ENCODE measurements at places on chromosomes 13 and 19. TPM values are rescaled to one million over a fixed set of nuclear protein-coding genes. Genes with fewer than 3 reads are reported as not detected.

- H3K4me3 ChIP-seq, result no peak overlapping the region
- no peaks in the 10 kb centered on the region for H3K4me1 ChIP-seq
- peaks cover 4% of the 10 kb centered on the region for H3K27me3 ChIP-seq
- no peaks in the 10 kb centered on the region for H3K36me3 ChIP-seq
- DNase-seq, result no peak
These were observed 42.8 kb upstream of the RFXAP start for GRCh38 chr13:36776175-36776574.

- H3K4me1 ChIP-seq, result peaks cover 16% of the 10 kb centered on the region
- H3K4me3 ChIP-seq, result no peak overlapping the region
- no peak overlapping the region for H3K27ac ChIP-seq
- H3K36me3 ChIP-seq, result peaks cover 10% of the 10 kb centered on the region
These were observed 2.6 kb downstream of the MRPL54 start for GRCh38 chr19:3765121-3765520.

DNA sequence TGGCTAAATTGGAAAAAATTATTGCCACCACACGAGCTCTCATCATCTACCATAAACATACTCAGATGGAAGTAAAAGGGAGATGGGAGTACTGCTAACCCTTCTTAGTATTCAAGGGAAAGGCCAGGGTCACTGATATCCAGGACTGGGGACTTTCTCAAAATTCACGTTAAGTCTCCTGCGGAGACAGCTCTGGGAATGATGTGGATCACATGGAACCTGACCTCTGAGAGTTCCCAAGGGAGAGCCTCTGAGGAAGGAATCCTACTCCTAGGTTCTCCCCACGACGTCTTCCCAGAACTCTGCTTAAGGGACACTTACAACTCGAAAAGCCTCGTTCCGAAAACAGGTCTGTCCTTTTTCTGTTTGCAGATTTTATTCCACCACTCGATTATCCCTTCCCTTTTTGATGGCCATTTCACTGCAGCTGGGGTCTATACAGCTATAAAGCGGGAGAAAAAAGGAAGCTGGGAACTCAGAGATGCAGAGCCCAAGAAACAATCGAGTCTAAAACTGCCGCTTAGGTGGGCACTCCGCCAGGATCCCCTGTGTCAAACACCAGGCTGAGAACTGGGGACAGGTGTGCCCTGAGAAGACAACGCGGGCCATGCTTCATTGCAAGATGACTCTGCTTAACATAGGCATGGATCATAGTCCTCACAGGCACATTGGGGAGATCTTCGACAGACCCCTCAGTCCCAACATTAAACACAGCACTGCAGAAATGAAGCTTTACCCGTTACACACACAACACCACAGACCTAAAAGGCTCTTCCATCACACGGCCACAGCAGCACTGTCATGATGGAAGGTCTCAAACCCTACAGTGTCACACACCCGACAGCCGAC lies 823 bp upstream of the ZNF567 start:
- H3K36me3 ChIP-seq, result peaks cover 60% of the 10 kb centered on the region
- H3K27ac ChIP-seq, result peak overlapping the region; percentile 88
- peaks cover 6% of the 10 kb centered on the region for H3K27me3 ChIP-seq

GRCh38 chr19:45150751-45151281 lies 10.0 kb downstream of the NKPD1 start:
- H3K27ac ChIP-seq, result no peak overlapping the region
- peaks cover 12% of the 10 kb centered on the region for H3K27me3 ChIP-seq
- no peak for DNase-seq

GRCh38 chr19:10085641-10086590 lies at the start of gene SHFL:
SHFL (plus strand) TSS chr19:10086317; CDS start chr19:10086428, 111 bp downstream.
- H3K27ac ChIP-seq, result peak within 1 kb of the TSS; percentile 65
- DNase-seq, result peak; percentile 27
- H3K4me3 ChIP-seq, result peak within 1 kb of the TSS; percentile 85
- peaks cover 4% of the 10 kb centered on the region for H3K27me3 ChIP-seq
- no peaks in the 10 kb centered on the region for H3K4me1 ChIP-seq
- H3K36me3 ChIP-seq, result peaks cover 5% of the 10 kb centered on the region

DNA sequence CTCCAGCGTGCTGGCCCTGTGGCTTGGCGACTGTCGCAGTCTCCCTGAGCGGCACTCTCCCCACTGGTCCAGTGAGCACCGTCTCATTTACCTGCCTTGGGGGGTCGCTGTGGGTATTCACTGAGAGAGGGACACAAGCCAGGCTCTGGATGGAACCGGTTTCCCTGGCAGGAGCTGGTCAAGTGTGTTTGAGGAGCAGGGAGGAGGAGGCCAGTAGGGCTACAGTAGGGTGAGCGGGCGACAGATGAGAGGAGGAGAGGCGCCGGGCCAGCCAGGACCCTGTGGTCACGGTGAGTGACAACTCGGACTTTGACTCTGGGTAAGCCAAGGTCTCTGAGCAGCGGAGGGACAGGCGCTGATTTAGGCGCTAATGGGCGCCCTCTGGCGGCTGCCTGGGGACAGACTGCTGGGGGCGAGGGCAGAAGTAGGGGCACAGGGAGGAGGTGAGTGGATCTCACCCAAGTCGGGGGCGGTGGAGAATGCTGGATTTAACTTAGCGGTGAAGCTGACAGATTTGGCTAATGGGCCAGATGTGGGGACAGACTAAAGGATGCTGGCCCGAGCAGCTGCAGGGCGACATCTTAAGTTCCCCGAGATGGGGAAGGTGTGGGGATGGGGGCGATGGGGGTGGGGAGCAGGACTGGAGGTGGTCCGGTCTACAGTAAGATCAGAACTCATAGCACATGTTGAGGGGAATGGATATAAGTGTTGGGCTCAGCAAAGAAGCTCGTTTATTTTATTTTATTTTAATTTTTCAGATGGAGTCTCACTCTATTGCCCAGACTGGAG lies 4.7 kb upstream of the PRMT1 start:
- H3K27me3 ChIP-seq, result peaks cover 5% of the 10 kb centered on the region
- H3K4me1 ChIP-seq, result peaks cover 18% of the 10 kb centered on the region
- H3K36me3 ChIP-seq, result peaks cover 4% of the 10 kb centered on the region
- H3K4me3 ChIP-seq, result no peak overlapping the region
- H3K27ac ChIP-seq, result peak overlapping the region; percentile 69

Gene WTIP
- total RNA-seq, result 30.6 TPM

Gene LRRC63
- total RNA-seq, result not detected

GRCh38 chr19:45400192-45400591 lies 4.7 kb downstream of the PPP1R13L start:
- peaks cover 39% of the 10 kb centered on the region for H3K4me1 ChIP-seq
- DNase-seq, result no peak
- no peak overlapping the region for H3K27ac ChIP-seq
- H3K27me3 ChIP-seq, result peaks cover 4% of the 10 kb centered on the region
- no peaks in the 10 kb centered on the region for H3K36me3 ChIP-seq
- H3K4me3 ChIP-seq, result no peak overlapping the region

- H3K27ac ChIP-seq, result no peak overlapping the region
- H3K4me1 ChIP-seq, result peaks cover 31% of the 10 kb centered on the region
- no peak overlapping the region for H3K4me3 ChIP-seq
- no peak for DNase-seq
These were observed 175.5 kb downstream of the COL4A1 start for GRCh38 chr13:110131424-110131823.

Gene GNG7
- total RNA-seq, result 0.05 TPM

Gene TUBA3C
- not detected for total RNA-seq

DNA sequence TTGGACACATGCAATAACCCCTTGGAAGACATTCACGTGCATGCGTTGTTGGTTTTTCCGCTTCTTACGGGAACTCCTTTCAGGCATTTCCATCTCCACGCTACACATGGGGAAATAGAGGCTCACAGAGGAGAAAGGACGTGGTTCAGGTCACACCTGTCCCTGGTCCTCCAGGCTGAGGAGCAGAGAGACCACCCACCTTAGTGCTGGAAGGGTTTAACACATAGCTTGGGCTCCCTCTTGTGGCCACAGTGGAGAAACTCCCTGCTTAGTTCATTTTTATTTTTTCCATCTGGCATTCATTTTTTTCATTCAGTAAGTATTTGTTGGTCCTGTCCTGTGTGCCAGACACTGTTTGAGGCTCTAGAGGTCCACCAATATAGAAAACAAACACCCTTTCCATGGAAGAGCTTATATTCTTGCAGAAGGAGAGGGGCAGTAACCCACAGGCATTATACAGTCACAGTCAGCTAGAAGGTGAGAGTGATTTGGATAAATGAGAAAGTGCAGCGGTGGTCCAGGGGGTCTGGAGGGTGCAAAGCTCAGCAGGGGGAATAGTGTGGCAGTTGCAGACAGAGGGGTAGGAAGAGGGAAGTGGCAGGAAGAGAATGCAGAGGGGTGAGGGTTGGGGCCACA lies 24.2 kb upstream of the TTYH1 start:
- peaks cover 18% of the 10 kb centered on the region for H3K4me1 ChIP-seq
- peaks cover 24% of the 10 kb centered on the region for H3K27me3 ChIP-seq
- H3K27ac ChIP-seq, result no peak overlapping the region
- H3K4me3 ChIP-seq, result no peak overlapping the region

Gene CBLC
- not detected for total RNA-seq

- H3K36me3 ChIP-seq, result no peaks in the 10 kb centered on the region
- no peak overlapping the region for H3K27ac ChIP-seq
- H3K27me3 ChIP-seq, result 0 out of 2 replicates have a peak, but pooled peaks cover 2% of the 10 kb centered on the region
- no peak for DNase-seq
These were observed 240.9 kb downstream of the LIG4 start for GRCh38 chr13:107974409-107974808.

Gene LHFPL6
- total RNA-seq, result 79.2 TPM

Gene GPR12
- total RNA-seq, result not detected

Gene GGN
- 2.7 TPM for total RNA-seq

Gene SIGLEC10
- total RNA-seq, result not detected

DNA sequence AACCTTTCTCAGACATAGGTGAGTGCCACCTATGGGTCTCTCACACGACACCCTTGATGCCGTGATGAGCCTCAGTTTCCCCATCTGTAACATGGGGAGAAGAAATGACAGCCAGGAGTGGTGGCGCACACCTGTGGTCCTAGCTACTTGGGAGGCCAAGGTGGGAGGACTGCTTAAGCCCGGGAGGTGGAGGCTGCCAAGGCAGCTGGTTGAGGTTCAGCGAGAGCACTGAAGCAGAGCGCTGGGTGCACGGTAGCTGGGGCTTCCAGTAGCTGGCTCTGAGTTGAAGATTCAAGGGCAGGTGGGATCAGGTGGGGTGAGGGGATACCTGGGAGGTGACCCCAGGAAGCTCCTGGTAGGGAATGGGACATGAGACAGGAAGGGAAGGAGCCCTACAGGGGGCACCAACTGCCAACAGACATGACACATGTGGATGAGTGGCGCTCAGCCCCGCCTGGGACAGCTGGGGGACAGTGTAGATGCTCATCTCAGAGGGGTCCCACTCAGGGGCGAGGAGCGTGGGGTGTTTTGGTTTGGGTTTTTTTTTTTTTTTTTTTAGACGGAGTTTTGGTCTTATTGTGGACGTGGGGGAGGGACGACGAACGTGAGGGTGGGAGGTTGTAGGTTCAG lies 6.5 kb upstream of the SSBP4 start:
- peaks cover 44% of the 10 kb centered on the region for H3K4me1 ChIP-seq
- no peak overlapping the region for H3K4me3 ChIP-seq
- DNase-seq, result no peak
- H3K36me3 ChIP-seq, result no peaks in the 10 kb centered on the region
- H3K27ac ChIP-seq, result no peak overlapping the region

DNA sequence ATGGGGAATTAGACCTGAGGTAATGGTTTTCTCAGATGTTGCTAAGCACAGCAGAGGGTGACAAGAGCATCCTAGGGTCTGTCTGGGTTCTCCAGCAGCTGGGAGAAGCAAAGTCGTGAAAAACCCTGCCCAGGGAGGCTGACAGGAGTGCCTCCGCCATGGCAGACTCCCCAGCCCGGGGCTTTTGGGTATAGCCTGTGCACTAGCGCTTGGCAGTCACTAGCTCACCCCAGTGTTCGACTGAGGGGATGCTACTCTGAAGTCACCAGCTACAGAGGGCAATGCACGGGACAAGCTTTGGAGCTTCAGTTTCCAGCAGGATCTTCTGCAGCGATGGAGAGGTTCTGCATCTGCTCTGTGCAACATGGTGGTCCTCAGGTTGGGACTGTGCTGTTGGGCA lies 87.5 kb downstream of the ING1 start:
- H3K4me3 ChIP-seq, result no peak overlapping the region
- DNase-seq, result no peak
- peaks cover 14% of the 10 kb centered on the region for H3K27me3 ChIP-seq
- peaks cover 25% of the 10 kb centered on the region for H3K4me1 ChIP-seq
- H3K27ac ChIP-seq, result no peak overlapping the region
- no peaks in the 10 kb centered on the region for H3K36me3 ChIP-seq

- no peaks in the 10 kb centered on the region for H3K27me3 ChIP-seq
- H3K36me3 ChIP-seq, result no peaks in the 10 kb centered on the region
- peak; percentile 20 for DNase-seq
- no peak overlapping the region for H3K27ac ChIP-seq
These were observed 2166.4 kb downstream of the PCDH9 start for GRCh38 chr13:65063753-65064152.

- H3K27me3 ChIP-seq, result no peaks in the 10 kb centered on the region
- H3K4me1 ChIP-seq, result peaks cover 62% of the 10 kb centered on the region
- no peak for DNase-seq
- peaks cover 4% of the 10 kb centered on the region for H3K36me3 ChIP-seq
These were observed 161.4 kb downstream of the EFNB2 start for GRCh38 chr13:106373989-106374572.

DNA sequence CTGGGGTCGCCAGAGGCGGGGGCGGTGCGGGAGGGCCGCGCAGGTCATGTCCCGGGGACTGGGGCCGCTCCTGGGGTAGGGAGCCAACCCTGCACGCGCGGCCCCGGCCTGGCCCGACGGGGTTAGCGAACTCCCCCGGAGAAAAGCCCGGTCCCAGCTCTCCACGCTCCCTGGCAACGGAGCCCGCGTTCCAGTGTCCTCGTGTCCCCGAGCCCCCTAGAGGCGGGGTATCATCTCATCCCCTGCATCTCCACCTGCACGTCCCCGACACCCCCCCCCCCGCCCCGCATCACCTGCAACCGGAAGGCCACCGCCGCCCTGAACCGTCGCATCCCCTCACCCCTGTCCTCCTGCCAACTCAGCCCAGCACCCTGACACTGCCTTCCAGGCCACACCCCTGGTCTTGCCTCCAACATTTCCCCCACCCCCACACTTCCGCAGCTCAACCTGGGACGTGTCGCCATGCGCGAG lies 2.7 kb downstream of the WDR88 start:
- H3K27me3 ChIP-seq, result no peaks in the 10 kb centered on the region
- DNase-seq, result no peak
- H3K27ac ChIP-seq, result no peak overlapping the region

DNA sequence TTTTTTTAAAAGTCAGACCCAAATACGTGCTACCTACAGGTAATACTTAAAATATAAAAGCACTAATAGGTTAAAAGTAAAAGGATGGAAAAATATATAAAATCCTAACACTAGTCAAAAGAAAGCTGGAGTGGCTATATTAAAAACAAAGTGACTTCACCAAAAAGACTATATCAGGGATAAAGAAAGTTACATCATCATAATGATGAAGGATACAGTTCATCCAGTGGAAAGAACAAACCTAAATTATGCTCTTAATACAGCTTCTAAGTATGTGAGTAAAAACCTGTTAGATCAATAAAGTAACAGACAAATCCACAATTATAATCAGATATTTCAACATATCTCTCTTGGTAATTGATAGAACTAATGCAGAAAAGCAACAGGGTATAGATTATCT lies 1.1 kb upstream of the ZNF780B start:
- no peak overlapping the region for H3K4me3 ChIP-seq

Measured in HFFc6 (cell line).